ENCODE measurements at places on chromosomes 5 and 9. TPM values are rescaled to one million over a fixed set of nuclear protein-coding genes. Genes with fewer than 3 reads are reported as not detected.

The FGF10 gene
- 7.2 TPM for polyA plus RNA-seq

The SPATA31D4 gene
- not detected for polyA plus RNA-seq

The CDC20B gene
- polyA plus RNA-seq = not detected

The PTPN3 gene
- polyA plus RNA-seq = 3.3 TPM

The PCDHGB7 gene
- polyA plus RNA-seq = 8.3 TPM

The IFNA2 gene
- not detected for polyA plus RNA-seq

The PKD2L2 gene
- polyA plus RNA-seq = 0.24 TPM

The CNTFR gene
- 56.2 TPM for polyA plus RNA-seq

The PSAT1 gene
- polyA plus RNA-seq = 35.7 TPM

The ARAP3 gene
- 13.3 TPM for polyA plus RNA-seq

DNA sequence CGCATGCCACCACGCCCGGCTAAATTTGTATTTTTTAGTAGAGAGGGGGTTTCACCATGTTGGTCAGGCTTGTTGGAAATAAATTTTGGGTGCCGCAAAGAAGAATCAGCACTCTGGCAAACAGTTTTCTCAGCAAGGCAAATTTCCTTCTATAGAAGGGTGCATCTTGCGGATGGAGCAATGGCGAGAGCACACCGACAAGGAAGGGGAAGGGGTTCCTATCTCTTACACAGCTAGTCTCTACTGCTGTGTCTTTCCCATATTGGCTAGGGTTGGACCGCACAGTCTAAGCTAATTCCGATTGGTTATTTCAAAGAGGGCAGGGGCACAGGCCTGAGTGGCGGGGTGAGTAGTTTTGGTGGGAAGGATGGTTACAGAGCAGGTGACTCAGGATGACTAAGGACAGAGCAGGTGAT lies 707 bp downstream of the GTF3C5 start:
- no peak for DNase-seq

DNA sequence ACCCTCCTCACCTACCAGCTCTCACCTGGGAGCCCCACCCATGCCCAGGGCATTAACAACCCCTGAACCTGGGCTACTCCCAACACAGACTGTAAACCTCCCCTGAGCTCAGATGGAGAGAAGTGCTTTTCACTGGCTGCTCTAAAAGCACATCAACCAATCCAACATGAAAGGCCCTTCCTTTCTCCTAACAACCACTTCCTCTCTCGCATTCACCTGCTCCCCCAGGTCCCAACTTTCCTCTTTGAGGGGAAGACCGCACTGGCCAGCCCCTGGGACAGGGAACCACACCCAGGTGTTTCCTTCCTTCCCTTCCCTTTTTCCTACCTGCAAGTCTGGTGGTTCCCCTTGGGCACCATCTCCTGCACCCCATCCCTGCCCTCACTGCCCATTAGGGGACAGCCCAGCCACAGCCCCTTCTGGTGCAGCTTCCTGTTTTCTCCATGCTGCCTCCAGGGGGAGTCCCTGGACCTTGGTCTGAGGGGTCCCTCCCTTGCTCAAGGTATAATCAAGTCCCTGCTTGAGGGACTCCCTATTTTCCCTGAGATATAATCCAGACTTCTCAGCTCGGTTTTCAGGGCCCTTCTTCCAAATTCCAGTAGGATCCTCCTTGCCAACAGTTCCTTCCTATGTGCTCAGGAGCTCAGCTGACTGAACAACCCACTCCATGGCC lies 30.5 kb upstream of the DAB2IP start:
- no peak for DNase-seq

DNA sequence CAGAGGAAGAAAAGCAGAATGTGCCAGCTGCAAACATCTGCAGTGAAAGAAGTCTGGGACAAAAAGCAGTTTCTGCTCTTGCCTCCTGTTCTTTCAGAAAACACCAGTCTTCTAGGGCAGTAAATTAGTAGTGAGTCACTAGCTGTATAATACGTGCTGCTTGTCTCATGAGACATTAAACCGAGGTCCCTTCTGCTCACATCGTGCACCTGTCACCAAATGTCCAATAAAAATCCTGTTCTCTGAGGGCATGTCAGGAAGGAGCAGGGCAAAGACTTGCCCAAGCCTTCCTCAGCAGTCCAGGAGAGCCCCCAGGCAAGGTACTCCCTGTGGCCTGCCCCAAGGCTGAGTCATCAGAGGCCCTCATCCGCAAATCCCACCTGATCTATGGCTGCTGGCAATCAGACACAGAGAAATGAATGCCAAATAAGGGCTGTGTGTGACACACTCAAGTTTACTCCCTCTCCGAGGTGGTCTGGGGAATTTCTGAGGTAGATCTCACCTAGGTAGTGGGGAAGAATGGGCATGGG lies 255.3 kb upstream of the SMARCA2 start:
- DNase-seq = peak; percentile 11

- DNase-seq = no peak
Observed at GRCh38 chr5:40781843-40782409, 16.2 kb downstream of the PRKAA1 start.

DNA sequence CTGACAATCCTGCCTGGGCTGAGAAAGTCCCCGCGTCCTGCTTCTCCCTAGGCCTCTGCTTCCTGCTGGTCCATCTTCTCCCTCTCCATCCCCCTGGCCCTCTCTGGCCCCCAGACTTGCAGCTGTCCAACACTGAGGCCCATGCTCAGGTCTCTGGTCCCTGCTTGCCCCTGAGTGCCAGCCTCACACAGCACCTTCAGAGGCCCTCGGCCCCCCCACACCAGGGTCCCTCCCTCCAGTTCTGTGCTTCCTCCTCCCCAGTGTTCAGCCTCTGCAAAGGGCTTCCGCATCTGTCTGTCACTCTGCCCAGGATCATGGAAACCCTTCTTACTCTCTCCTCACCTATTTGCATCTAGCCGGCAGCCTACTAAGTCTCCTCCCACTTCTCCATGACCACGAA lies 62.4 kb upstream of the CTSL start:
- no peak for DNase-seq

- no peak for DNase-seq
Observed at GRCh38 chr9:130073373-130073772, 19.7 kb downstream of the GPR107 start.

GRCh38 chr9:126724226-126724625 lies 80.6 kb upstream of the ZBTB43 start:
- no peak for DNase-seq

DNA sequence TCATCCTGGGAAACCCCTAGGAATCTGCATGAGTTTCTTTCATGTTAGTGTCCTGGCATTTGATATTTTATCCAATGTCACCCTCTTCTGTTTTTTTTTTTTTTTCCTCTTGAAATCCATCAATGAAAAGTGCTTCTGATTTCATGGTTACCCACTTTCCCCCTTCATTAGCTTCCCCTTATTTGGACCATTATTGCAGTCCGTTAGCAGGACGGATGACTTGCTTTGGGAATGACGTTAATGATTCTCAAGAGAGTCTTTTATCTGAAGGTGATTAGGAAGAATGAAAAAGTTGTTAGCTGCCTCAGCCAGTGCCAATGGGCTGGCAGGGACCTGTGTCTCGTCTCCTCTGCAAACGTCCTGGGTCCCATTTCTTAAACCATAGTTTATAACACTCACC lies 134.7 kb downstream of the SEMA6A start:
- DNase-seq = no peak

- DNase-seq = peak; percentile 73
Observed at GRCh38 chr9:121598965-121599871, 52.2 kb upstream of the DAB2IP start.

DNA sequence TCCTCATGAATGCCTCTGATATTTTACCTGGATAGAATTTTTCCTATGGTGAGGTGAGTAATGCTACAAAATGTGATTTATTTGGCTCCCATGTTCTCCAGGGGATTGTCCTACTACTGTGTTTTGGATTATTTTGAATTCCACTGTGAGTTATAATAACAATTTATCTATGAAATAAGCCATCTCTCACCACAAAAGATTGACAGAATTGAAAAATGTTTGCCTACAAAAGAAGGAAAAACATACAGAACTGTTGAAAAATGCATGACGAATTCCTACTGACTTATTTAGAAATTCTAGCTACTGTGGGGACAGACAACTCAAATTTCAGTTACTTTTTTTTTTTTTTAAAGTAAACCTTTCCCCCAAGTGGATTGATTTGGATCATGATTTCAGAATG lies 463.7 kb upstream of the GRIN3A start:
- DNase-seq = no peak

- no peak for DNase-seq
Observed at GRCh38 chr5:33490071-33490665, 49.4 kb downstream of the TARS1 start.

- peak; percentile 81 for DNase-seq
Observed at GRCh38 chr5:72167804-72168203, 60.5 kb downstream of the MAP1B start.

DNA sequence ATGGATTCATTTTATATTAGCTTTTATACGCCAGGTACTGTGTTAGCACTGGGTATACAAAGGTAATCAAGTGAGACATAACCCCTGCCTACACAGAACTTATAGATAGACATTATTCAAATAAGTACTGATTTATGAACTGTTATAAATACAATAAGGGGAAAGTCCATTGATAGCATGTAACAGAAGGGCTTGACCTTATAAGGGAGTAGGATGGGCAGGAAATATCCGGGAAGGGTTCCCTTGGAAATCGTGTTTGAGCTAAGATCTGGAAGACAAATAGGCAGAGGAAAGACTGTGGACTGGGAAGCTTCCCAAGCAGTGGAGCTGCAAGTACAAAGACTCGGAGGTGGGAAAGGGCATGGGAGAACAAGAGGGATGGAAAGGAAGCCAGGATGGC lies 111.5 kb downstream of the WDR41 start:
- DNase-seq = no peak

DNA sequence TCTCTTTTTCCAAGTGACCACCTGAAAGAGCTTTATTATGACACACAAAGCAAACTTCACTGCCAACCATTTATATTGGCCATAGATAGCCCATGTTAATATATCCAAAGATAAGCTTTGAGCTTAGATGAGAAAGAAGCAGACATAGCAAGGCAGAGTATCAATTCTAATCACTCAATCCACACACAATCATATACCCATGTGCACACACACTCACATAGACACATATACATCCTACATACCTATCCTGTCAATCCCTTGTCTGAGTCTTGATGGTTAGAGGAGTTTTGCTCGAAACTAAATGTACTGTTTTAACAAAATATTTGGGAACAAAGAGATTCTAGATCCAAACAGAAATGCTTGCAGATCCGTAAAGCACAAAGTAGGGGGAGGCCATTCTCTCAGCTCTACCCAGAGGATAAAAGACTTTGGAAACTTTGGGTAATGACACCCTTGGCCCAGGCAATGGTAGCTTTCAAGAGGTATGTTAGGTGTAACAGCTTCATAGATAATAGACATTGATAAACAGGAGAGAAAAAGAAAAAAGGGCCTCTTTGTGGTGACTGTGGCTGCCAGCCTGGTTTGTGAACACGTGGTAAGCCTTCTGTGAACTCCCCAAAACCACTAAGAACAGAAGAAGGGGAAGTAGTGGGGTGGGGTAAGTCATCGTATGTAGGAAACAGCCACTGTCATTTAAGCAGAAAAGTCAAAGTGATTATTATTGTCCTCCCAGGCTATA lies 121.6 kb downstream of the TLR4 start:
- DNase-seq = peak; percentile 3

DNA sequence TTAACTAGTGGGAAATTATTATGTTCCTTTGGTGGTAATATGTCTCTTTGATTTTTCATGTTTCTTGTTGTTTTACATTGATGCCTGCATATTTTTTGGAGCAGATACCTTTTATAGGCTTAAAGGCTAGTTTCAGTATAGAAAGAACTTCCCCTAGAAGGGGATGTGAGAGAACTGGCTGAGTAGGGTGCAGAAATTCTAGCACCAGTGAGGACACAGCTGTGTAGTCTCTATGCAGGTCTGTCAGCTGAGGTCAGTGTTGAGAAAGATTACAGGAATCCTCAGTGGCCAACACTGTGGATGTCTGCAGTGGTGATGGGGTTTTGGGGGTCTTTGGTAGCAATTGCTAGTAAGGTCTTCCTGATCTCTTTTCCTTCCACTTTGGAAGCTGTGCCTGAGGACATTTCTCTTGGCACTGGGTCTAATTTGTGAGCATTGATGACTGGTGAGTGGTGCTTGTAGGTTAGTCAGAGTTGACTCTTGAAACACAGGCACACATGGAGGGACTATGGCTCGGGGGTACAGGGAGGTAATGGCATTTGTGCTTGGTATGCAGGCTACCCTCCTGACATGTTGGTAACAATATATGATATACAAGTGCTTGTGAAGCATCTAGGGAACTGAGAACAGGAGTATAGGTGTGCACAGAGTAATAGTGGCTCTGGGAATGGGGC lies 221.4 kb downstream of the SPATA31D1 start:
- DNase-seq = no peak

- peak; percentile 87 for DNase-seq
Observed at GRCh38 chr5:98424681-98425450, 348.6 kb upstream of the RGMB start.

DNA sequence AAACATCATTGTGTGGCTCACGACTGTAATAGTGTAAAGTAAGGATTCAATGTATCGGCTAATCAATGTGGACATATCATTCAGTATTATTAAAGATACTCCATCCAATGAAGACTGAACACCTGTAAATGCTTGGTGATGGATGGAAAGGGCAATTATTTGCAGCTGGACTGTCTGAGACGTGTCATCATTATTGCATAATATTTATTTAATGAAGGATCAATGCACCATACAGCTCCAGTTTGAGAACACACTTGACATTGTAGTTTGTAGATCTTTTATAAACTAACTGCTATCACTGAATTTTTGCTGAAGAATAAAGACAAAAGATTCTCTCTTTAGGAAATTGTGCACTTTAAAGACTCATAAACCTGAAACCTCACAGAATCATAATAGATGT lies 117.6 kb upstream of the CCDC152 start:
- no peak for DNase-seq

DNA sequence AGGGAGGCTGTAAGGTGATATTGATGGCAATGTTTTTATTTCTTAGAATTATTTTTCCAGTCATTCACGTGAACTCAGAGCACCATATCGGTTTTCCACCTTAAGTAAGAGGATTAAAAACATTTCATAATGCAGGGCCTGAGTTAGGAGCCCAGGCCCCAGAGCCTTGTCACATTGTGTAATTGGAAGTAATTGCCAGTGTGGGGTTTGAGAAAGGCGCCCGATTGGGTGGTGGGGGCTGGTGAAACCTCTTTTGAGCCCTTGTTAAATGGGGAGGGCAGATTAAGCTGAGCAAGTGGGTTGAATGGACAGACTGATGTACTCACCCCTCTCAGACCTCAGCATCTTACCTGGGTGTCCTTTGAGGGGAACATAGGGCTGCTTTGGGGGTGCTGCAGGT lies 116.7 kb upstream of the PITX1 start:
- no peak for DNase-seq
